ENCODE measurements at places on chromosomes 11 and 22.
A peak's percentile ranks its signal among the peaks of the same experiment; 100 is the strongest.

- no peak for DNase-seq
Measured at GRCh38 chr11:47667135-47667534, 24.8 kb upstream of the MTCH2 start.

DNA sequence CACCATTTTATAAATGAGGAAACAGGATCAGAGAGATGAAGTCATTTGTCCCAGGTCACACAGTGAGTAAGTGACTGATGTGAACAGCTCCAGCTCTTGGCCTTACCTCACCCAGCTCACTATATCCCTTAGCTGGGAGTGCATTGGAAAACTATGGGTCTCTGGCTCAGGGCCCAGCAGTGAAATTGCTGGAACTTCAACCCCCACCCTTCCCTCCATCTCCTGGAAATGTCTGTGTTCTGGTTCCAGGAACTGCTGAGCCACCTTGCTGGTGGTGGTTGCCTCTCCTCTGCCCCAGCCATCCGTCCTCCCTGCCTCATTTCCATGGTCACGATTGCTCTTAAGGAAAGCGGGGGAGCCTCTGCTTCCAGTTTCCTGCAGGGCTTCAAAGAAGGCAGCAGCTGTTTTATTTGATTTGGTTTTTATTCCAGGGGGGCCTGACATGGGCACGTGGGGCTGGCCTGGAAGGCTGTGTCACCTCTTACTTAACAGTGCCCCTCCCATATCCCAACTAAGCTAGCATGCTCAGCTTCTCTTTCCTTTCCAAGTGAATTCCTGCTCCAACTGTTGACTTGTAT is 46.2 kb upstream of the CSTF3 start:
- no peak for DNase-seq

GRCh38 chr11:44610186-44610955 is 44.9 kb downstream of the CD82 start:
- no peak for DNase-seq

- no peak for DNase-seq
Measured at GRCh38 chr11:120657306-120658070, 145.9 kb downstream of the GRIK4 start.

DNA sequence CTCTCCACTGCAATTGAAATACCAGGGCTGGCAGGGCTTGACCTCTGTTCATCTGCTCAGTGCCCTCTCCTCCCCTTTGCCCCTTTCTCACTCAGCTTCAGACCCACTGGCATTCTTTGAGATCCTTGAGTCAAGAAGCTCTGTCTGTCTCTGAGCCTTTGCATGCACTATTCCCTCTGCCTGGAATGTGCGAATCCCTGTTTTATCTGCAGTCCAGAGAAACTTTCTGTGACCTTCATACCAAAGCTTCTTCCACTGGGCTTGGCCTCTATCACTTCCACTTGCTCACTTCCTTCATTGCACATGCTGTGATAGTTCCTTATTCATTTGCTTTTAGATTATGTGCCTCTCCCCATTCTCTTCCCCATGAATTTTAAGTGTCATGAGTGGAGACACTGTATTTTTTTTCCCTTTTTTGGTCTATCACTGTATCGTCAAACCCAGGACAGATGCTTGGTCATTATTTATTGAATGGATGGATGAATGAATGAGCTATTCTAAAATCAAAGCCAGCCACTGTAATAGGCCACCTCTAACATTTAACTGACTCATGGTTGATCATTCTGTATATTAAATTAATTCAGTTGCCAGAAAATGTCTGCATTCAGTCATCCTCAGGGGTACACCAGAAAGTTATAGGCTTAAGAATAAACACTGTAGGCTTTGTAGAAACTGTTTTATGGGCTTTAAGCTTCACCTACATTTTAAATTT is 88.7 kb upstream of the TIMP3 start:
- no peak for DNase-seq

- DNase-seq: peak; percentile 71
Measured at GRCh38 chr11:3824714-3825472, 15.9 kb downstream of the RHOG start.

DNA sequence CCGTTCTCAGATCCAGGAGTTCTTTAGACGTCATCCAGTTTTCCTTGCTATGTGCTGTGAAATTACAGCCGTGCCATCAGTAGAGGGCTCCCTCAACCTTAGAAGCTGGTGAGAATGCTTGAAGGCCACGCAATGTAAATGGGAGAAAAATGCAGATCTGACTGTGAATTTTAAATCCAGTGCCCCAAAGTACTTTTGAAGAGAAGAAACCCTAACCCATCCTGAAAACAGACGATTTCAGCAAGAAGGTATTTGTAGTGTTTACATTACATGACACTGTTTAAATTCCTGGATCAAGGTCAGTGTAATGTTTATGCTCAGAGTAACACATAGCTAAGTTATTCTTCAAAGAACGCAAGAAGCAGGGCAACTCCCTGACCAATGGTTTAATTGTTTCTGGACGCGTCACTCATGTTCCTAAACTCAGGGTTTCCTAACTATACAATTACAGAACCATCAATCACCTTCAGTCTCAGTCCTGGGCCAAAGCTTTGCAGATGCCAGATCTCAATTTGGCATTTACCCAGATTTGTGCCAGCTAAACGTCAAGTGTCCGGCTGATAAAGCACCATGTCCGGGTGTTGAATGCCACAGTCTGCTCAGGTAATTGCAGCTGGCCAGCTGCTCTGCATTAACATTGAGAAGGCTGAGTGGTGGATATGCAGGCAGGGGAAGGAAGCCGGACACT is 38.2 kb downstream of the ADAMTS8 start:
- no peak for DNase-seq

GRCh38 chr22:38699784-38700183 is 959 bp downstream of the JOSD1 start:
- DNase-seq: no peak

- no peak for DNase-seq
Measured at GRCh38 chr11:121367844-121368225, 75.3 kb downstream of the SC5D start.

DNA sequence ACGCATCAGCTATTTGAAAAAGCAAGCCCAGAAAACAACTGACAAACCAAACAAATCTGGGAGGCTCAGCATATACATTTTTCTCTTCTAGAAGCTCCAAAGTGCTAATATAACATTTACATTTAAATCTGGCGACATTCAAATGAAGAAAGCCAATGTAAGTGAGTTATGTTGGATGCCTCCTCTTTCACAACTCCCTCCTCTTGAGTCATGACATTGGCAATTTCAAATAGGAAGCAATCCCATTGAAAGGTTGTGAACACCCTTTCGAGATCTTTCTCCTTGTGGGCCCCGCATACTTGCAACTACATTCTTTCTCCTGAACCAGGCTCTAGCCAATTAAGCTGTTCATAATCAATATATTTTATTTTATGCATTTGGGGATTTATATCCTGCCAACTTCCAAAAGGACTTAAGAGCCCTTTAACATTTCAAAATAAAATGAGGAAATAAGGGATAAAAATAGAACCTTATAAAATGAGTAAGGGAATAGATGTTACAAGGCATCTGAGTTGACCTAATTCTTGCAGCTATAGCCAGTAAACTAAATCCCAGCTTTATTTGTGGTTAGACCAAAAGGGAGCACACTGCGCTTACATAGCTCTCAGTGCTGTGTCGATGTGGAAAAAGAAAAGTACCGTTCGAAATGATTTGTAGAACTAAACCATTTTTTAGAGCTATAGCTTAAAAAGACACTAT is 129.5 kb upstream of the SESN3 start:
- DNase-seq: no peak

GRCh38 chr11:85758480-85759039 is 52.4 kb downstream of the SYTL2 start:
- DNase-seq: no peak

- no peak for DNase-seq
Measured at GRCh38 chr22:17707526-17707925, 66.7 kb downstream of the BID start.

DNA sequence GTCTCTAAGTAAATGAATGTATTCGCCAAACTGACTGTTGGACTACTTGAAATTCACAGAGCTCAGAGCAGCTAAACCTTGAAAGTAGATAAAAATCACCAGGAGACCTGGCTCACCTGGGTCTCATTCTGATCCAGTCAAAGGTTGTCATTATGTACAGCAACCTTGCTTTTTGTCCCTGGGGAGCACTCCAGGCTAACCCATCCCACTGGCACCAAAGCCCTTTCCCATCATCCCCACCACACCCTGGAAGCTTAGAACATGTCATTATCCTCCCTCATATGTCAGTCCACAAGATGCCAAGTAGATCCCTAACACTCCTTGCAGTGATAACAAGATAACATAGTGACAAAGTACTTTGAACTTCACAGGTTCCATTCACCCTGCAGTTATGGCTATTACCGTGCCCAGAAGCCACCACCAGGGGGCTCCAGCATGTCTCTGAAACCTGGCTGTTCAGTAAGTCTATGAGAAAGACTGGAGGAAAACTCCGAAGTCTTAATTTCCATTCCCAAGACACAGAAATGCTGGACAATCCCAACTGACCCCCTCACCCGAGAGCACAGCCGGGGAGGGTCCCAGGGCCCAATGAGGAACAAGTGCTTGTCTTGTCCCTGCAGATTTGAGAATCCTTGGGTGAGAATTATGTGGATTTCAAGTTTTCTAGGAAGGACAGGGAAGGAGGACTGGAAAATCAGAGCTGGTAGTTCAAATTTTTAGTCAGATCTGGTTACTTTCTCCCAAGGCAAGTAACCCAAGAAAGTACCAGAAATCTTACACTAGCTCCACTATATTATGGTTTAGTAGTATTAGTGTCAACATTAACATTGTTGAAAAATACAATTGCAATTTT is 43.0 kb upstream of the USP47 start:
- peak; percentile 59 for DNase-seq

GRCh38 chr11:1926156-1927025 is 6.9 kb downstream of the TNNT3 start:
- no peak for DNase-seq

DNA sequence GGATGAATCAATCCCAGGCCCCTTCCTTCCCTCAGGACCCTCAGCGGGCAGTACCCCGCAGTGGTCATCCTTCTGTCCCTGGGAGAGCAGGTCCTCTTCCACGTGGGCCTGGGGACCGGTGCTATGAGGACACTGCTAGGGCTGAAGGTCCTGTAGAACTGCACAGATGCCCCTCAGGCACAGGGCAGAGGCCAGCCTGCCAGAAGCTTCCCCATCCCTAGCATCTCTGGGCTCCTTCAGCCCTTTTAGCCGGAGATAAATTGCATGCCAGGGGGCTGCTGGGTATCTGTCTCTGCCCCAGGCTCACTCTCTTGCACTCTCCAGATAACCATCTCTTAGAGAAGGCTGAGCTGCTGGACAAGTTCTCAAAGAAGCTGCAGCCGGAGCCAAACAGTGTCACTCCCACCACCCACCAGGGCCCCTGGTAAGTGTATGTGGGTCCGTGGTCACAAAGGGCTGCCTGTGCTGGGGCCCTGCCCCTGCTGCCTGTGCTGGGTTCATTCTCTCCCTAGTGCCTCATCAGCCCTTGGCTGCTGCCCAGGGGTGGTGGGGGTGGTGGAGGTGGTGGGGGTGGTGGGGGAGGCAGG is 2.3 kb downstream of the ATG16L2 start:
- no peak for DNase-seq
